ENCODE measurements at places on chromosomes 4 and X. TPM values are rescaled to one million over a fixed set of nuclear protein-coding genes. Genes with fewer than 3 reads are reported as not detected.

The MAGEC2 gene
- not detected for total RNA-seq

The ARMCX1 gene
- total RNA-seq = 22.8 TPM

The STOX2 gene
- 30.4 TPM for total RNA-seq

The ESX1 gene
- total RNA-seq = not detected

The SAGE1 gene
- not detected for total RNA-seq
